ENCODE measurements at places on chromosomes 6 and 20.
A peak's percentile ranks its signal among the peaks of the same experiment; 100 is the strongest.

GRCh38 chr6:46808806-46809205 lies 15.6 kb downstream of the MEP1A start:
- no peak for DNase-seq

DNA sequence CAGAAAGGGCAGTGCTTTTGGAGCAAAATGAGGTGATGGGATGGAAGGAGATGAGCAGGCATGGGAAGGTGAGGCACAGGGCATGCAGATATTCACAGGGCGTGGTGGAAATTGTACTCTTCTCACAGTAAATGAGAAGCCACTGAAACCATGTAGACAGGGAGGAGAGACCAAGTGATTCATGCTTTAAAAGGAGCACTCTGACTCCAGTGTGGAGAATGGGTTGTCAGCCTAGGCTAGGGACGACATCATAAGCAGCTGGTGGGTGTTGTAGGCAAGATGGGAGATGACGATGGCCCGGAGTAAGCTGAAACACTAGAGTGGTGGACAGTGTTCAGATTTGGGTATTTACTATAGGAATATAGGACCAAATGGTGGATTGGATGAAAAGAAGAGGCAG lies 18.4 kb downstream of the PDE7B start:
- DNase-seq = no peak

DNA sequence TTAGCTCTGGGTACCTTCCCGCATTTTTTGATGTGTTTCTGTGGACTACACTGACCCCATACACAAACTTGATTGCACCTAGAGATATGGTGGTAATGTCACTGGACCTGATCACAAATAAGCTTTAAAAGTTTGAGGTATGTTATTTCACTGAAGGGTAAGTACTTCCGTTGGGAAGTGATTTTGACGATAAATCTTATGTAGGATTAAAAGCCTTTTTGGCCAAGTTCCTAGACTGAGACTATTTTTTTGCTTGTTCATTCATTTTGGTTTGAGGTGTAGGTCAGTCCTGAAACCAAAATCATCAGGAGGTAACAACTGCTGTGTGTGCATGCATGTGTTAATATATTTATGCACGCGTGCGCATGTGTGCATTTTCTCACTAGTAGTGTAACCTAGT lies 336.3 kb downstream of the TFAP2A start:
- DNase-seq = no peak

DNA sequence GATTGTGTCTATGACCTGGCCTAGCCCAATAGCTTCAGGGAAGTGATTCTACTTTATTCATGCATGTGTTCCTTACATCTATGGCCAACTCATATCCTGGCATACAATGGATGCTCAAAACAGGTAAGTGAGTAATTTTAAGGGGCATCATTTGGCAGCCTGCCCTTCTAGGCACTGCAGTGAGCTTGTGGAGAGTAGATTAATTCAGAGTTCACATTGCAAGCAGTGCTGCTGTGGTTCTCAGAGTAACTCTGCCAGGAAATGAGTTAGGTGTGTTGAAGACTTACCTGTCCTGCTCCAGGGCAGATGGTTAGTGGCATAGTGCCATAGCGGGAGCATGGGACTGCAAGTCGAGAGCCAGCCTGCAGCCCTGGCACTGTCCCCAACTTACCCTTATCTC lies 158.0 kb downstream of the SCP2D1 start:
- no peak for DNase-seq

DNA sequence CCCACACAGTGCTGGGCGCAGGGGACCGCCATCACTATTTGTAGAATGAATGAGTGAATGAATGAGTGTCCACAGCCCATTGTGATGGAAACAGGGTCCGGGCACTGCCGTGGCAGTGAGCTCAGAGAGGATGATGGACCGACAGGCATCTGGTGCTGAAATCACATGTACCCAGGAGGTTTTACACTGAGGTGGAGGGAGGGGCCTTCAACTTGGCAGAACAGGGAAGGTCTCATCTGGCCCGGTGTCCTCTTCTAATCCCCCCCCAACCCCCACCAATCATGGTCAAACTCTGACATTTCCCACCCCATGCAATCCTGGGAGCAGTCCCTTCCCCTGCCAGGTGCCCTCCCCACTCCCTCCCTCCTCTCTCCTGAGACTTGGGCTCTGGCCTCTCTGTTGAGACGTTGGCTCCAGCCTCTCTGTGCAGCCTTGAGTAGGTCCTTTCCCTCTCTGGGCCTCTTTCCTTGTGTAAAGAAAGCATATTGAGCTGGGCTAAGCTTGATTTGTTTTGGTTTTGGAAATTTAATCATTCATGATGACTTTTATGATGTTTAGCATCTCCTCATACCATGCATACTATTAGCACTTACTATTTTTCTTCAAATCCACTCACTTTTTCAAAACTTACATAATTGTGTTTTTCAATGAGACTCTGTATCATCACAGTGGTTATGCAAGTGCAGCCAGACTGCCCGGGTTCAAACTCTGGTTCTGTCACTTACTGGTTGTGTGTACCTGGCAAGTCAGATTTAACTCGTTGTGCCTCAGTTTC lies 10.8 kb downstream of the KIAA1755 start:
- DNase-seq = peak; percentile 43

- DNase-seq = peak; percentile 90
These were observed at the start of gene LAMA2 for GRCh38 chr6:128882991-128883611. Gene LAMA2, plus strand, starts transcription at chr6:128883138. Its CDS starts 108 bp downstream, at chr6:128883246.

- no peak for DNase-seq
These were observed 748.4 kb upstream of the CHD6 start for GRCh38 chr20:42366626-42367025.

GRCh38 chr20:20955892-20956291 lies 150.3 kb downstream of the LINC00237 start:
- no peak for DNase-seq

- peak; percentile 59 for DNase-seq
These were observed 12.5 kb downstream of the PLCB1 start for GRCh38 chr20:8144282-8145245.

- no peak for DNase-seq
These were observed 134.2 kb upstream of the BMP5 start for GRCh38 chr6:56009636-56010035.

GRCh38 chr6:28803337-28803709 lies 120.5 kb downstream of the TRIM27 start:
- no peak for DNase-seq

GRCh38 chr20:5480824-5481600 lies 164.3 kb upstream of the PROKR2 start:
- no peak for DNase-seq

- DNase-seq = no peak
These were observed 143.4 kb downstream of the PTPRK start for GRCh38 chr6:128376952-128377503.

DNA sequence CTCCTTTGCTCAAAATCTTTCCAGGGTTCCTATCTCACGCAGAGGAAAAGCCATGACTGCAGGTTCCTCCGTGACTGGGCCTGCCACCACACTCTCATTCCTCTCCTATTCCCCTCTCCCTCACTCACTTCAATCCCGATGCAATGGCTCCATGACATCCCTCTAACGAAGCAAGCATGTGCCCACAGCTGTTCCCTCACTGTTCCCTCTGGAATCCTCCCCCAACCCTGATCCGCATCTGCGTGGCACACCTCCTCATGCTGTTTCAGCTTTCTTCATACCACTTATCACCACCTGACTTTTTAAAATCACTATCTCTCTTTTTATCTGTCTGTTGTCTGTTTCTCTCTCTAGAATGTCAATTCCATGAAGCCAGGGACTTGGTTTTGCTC lies 25.5 kb downstream of the ANGPT4 start:
- no peak for DNase-seq

Measured in GM03348 (cell line).